ENCODE measurements at places on chromosomes 6 and 20.

DNA sequence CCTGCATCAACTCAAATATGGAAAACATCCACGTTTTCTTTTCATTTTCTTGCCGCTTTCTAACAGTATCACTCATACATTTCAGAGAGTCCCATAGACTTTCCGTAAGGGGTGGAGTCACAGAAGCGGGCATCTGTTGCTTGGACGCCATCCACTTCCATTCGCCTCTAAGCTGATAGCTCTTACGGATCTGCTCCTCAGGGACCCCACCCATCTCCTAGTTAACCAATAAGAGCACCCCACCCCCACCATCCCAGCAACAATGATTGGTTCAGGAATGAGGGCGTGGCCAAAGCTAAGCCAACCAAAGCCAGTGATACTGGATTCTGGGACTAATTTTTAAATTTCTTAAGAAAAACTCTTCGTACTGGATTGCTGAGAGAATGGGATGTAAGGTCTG is 42.4 kb downstream of the SLC2A10 start:
- no peak for DNase-seq

DNA sequence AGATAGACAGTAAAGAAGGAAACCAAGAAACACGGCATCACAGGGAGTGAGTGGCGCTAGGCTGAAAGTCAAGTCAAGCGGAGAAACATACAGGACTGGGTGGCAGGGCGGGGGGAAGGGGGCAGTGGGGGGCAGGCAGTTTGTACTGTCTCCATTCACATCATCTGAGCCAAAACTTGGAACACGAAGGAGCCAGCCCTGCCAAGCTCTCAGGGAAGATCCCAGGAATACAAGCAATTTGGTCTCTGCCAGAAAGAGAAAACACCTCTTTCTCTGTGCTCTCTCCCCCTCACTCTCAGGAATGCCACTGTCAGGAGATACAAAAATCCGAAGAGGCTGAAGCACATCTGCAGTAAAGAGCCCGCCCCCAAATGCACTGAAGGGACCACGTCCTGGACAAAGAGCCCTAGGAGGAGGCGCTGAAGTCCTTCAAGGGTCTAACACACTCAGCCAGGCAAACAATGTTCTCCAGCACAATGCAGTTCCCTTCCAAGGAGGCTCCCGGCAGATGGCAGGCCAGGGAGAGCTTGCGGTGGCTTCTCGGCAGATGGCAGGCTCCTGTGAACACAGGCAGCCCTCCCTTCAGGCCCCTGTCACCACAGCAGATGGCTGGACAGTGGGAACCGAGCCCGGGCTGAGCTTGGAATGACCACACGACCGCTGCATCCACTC is 90.0 kb downstream of the ATP9A start:
- no peak for DNase-seq

- DNase-seq = no peak
Measured at GRCh38 chr6:78701407-78701806, 165.9 kb upstream of the IRAK1BP1 start.

GRCh38 chr6:72363844-72364740 is 257.8 kb upstream of the KCNQ5 start:
- no peak for DNase-seq

- no peak for DNase-seq
Measured at GRCh38 chr6:44171899-44172546, 13.4 kb downstream of the CAPN11 start.
